ENCODE measurements at places on chromosomes 16 and 17.

DNA sequence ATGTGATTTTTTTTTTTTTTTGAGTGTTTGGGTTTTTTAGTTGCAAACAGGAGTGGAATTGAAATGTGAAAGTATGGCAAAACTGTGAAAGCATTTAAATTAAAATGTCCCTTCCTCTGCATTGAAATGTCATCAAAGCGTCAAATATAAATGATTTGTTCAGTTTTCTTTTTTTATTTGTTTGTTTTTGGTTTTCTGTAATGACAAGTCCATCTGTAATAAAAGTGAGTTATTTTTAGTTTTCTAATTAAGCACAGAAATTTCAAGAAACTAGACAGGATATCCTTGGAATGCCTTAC lies 1.9 kb upstream of the TOB1 start:
- no peak for DNase-seq

GRCh38 chr17:67055041-67055443 lies 10.7 kb downstream of the CACNG1 start:
- no peak for DNase-seq

GRCh38 chr16:87922250-87922871 lies 14.0 kb downstream of the CA5A start:
- no peak for DNase-seq

DNA sequence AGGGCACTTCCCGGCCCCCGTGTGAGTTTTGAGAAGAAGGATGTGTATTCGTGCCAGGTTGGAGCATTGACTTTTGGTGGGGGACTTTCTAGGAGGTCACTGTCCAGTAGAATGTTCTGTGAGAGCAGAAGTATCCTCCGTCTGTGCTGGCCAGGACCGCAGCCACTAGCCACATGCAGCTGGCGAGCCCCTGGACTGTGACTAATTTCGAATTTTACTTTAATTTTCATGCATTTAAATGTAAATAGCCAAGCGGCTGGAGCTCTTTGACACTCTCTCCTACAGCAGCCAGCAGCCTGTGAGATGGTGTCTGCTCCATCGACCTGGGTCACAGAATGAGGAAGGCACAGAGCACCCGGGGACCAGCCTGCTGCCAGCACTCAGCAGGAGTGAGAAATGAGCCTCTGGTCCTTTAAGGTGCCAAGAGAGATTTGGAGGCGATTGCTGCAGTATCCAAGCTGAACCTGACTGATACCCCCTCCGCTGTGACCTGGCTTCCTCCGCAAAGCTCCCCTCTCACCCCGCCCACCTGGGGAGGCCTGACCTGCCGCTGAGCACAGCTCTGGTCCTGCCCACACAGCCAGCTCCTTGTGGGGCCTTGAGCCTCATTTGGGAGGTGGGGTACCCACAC lies 7.8 kb downstream of the ATP2A3 start:
- no peak for DNase-seq

GRCh38 chr17:36629252-36629847 lies 28.0 kb downstream of the MRM1 start:
- DNase-seq: peak; percentile 57

- DNase-seq: no peak
Observed at GRCh38 chr17:35744830-35745229, 8.2 kb downstream of the GAS2L2 start.

- no peak for DNase-seq
Observed at GRCh38 chr16:89122322-89122851, 28.7 kb downstream of the ACSF3 start.
